ENCODE measurements at places on chromosomes 1 and 21.
A peak's percentile ranks its signal among the peaks of the same experiment; 100 is the strongest.

DNA sequence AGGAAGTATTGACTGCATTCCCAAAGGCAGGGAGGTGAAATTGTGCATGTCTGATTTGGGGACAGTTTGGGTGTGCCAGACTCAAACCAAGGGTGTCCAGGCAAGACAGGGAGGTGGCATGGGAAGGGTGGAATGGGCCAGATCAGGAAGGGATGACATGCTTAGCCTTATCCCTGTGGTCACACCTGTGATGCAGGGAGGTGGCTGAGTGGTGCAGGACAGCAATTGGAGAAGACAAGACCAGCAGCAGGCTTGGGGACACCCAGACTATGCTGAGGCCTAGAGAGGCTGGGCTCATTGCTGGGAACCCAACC is 4.0 kb downstream of the FOXO6 start:
- DNase-seq = no peak

- peak; percentile 52 for DNase-seq
Observed at GRCh38 chr1:193183019-193183627, 3.3 kb downstream of the B3GALT2 start.

DNA sequence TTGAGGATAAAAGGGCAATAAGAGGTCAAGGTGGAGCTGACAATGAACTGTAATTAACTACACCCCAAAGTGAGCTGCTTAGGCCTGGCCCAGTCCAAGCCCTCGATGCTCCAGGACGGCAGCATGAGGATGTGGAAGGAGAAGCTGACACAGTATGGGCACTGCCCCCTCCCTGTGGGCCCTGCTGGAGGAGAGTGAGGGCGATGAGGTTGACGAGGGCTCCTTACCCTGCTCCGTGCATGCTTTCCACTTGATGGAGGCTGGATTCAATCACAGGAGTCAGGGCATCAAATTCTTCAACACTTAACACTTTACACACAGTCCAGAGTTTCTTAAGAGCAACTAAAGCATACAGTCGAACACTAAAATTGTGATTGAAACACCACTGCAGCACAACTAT is 32.4 kb downstream of the COA6 start:
- DNase-seq = no peak

GRCh38 chr21:41825216-41825615 is 53.9 kb downstream of the PRDM15 start:
- DNase-seq = no peak

DNA sequence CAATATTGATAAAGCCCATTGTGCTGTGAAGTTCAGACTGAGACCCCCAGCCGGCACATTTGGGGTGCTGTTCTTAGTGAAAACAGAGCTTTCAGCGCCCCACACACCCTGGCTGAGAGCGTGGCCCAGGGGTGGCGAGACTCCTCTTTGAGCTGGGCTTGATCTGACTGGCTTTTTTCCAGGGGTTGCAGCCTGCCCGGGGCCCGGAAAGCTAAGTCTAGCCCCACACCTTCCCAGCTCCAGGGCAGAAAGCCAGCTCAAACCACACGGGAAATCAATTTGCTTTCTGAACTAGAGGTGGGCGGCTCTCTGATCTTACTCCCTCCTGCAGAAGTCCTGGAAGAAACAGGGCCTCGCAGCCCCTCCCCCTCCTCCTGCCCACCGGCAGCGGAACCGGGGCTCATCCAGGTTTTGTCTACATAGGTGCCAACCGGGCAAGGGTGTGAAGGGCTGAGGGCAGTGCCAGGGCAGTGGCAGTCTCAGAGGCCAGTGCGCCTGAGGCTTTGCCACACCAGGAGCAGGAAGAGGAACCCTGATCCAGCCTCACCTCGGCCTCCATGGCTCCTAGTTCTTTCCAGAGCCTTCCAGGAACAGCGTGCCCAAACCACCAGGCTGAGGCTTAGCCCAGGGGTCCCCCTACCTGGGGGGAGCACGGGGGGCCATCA is 155.3 kb downstream of the NPHP4 start:
- no peak for DNase-seq

- no peak for DNase-seq
Observed at GRCh38 chr21:16408280-16408679, 678.5 kb downstream of the USP25 start.

DNA sequence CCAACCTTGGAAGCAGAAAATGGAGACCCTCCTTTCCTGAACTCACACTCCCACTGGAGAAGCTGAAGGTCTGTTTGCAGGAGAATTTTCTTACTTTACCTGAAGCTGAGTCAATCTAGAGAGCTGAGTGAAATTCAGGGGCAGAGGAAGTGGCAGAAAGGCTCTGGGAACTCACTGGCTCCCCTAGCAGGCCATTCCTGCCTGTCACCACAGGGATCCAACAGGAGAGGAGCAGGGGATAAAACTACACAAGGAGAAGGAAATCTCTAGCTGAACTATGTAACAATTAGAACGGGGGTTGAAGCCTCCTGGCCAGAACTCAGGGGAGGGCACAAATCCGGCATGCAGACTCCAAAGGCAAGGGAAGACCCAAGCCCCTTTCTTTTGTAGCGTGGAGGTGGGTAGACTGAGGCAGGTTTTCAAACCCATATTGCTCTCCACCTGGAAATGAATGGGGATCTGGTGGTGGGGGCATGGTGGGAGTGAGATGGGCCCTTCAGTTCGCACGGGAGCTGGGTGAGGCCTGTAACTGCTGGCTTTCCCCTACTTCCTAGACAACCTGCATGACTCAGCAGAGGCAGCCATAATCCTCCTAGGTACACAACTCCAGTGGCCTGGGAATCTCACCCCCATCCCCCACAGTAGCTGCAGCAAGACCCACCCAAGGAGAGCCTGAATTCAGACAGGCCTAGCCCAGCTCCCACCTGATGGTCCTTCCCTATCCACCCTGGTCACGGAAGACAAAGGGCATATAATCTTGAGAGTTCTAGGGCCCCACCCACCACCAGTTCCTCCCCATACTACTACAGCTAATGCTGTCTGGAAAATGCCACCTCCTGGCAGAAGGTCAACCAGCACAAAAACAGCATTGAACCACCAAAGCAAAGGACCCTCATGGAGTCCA is 158.1 kb downstream of the LTN1 start:
- DNase-seq = no peak

DNA sequence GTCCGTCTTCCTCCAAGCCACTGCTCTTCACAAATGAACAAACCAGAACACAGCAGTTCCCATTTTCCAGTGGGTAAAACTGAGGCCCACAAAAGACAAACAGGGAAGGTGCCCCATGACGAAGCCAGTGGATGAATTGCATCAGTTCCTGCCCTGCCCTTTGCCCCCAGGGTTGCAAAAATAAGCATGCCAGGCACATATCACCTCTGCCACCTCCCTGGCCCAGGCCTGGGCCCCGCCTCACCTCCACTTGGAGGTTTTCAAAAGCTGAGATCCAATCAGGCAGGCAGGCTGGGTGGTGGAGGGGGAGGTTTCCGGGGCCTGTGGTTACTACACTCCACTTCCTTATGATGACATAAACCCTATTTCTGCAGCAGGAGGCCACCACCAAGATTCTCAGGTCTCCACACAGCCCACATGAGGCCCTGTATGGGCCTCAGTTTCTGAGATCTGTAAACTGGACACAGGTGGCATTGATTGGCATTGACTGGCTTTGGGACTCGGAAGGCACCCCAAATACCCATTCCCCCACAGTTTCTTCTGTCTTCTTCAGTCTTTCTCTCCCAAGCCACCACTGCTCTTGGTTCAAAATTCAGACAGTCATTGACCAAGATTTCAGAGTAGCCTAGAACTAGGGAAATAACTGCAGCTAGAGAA is 4.1 kb downstream of the KIF21B start:
- peak; percentile 16 for DNase-seq

GRCh38 chr1:229642376-229642775 is 16.3 kb downstream of the URB2 start:
- no peak for DNase-seq

DNA sequence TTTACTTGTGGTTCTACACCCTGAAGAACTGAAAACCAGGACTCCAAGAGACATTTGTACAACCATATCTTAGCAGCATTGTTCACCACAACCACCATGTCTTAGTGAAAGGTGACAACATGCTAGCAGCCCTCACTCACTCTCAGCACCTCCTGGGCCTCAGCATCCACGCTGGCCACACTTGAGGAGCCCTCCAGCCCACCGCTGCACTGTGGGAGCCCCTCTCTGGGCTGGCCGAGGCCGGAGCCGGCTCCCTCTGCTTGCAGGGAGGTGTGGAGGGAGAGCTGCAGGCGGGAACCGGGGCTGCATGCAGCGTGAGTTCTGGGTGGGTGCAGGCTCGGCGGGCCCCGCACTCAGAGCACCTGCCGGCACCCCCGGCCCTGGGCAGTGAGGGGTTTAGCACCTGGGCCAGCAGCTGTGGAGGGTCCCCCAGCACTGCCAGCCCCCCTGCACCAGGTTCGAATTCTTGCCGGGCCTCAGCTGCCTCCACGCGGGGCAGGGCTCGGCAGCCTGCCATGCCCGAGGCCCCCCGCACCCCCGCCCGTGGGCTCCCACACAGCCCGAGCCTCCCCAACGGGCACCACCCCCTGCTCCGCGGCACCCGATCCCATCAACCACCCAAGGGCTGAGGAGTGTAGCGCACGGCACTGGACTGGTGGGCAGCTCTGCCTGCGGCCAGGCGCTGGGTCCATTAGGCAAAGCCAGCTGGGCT is 9.2 kb downstream of the C1orf159 start:
- no peak for DNase-seq

GRCh38 chr1:168372861-168373371 is 92.2 kb downstream of the TBX19 start:
- DNase-seq = no peak

DNA sequence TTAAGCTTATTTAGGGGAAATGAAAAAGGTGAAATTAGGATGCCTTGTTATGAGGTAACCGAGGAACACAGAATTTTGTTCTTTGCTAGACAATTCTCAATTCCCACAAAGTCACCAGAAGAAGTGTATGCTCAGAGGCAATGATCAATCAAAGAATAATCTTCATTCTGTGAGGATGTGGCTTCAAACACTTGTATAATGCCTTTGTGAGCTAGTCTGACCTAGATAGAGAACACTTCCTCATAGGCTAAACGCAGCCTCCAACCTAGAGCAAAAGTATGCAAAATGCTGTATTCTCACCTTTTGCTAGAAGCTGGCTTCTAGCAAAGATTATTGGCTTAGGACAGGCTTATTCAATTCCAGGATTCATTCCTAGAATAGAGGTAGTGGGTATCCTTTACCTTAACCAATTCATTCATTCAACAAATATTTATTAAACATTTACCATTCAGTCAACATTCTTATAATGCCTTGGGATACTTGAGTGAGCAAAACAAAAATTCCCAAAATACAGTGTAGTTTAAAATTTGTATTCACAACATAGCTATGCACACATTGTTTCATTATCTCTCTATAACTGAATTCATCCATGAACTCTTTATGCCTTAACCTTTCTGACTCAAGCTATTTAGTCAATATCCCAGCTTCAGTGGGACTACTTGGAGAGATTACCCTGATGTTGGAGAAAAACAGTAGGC is 530.2 kb downstream of the PTPRC start:
- no peak for DNase-seq

GRCh38 chr1:186009039-186009737 is 275.0 kb downstream of the HMCN1 start:
- DNase-seq = peak; percentile 33

GRCh38 chr1:222195857-222196256 is 352.0 kb downstream of the HHIPL2 start:
- DNase-seq = no peak

- DNase-seq = no peak
Observed at GRCh38 chr1:226545836-226546596, 2.5 kb upstream of the STUM start.

DNA sequence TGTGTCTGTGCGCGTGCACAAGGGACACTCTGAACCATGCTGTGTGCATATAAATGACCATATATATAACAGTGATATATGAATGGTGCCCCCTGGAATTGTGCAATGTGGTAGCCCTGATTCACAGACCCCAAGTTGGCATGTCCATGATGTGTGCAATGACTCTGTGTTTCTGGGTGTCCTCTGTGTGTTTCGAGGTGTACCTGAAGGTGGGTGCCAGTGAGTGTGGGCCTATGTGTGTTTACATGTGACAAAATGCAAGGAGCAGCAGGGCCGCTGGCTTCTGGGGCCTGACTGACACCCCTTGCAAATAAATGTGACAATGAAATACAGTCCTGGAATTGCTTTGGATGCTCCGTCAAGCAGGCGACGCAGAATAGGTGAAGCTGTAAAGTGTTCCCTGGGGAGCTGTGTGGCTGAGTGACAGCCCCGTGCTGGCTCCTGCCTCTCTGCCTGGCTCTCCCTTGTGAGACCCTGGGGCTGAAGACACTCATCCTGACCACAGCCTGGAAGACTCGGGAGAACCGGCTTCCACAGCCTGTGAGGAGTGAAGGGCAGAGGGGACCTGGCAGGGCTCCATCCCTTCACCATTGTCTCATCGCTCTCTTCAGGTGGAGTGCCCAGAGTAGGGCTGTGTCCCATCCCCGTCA is 38.2 kb upstream of the CSF3R start:
- no peak for DNase-seq

GRCh38 chr1:240136402-240136801 is 44.7 kb downstream of the FMN2 start:
- DNase-seq = no peak

DNA sequence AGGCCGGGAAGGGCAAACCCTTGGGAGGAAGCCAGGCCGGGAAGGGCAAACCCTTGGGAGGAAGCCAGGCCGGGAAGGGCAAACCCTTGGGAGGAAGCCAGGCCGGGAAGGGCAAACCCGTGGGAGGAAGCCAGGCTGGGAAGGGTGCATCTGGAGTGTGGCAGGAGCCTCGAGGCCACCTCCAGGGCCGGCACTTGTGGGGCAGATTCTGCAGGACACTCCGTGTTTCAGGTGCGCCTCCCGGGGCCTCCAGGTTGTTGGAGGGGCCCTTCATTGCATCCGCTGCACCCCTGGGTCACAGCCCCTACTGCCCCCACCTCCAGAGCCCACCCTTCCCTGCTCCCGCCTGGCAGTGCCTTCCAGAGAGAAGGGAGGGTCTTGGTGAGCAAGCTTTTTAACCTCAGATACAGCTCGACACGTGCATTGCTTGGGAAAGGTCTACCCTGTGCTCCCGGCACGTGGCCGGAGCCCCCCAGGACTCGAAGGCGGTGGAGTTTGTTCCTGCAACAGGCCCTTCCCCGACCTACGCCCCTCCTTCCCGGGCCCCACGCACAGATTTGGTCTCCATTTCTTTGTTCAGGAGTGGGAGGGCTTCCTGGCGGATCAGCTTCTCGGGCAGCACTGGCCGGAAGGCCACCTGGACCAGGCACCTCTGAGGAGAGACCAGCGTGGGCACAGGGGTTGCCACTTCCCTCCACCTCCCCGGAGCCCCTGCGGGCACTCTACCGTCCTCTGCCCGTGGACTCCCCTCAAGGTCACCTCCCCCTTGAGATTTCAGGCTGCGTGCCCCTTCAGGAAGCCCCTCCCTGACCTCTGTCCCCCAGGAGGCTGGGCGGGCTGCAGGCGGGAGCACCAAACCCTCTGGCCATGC is 9.4 kb upstream of the TMEM52 start:
- no peak for DNase-seq

- DNase-seq = peak; percentile 32
Observed at GRCh38 chr1:119968068-119968492, 71.8 kb upstream of the ADAM30 start.

DNA sequence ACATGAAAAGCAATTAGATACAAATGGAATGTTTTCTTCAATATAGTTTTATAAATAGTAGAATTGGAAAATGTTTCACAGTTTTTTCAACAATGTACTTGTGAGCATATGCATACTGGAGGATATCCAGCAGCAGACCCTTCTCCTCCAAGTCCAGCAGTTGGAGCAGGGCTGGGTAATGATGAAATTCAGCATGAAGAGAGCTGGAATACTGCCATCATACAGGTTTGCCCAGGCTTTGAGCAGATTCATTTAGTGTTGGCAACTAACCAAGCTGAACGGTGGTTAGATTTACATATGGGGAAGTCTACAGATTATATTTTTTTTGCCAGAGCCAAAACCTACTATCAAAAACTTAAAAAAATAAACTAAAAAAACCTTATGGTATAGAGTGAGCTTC is 38.3 kb downstream of the WDR3 start:
- DNase-seq = no peak

- no peak for DNase-seq
Observed at GRCh38 chr1:217526636-217527035, 104.3 kb downstream of the GPATCH2 start.
